Melanocyte of skin (primary cell): ENCODE measurements at places on chromosomes 7 and 10. TPM values are rescaled to one million over a fixed set of nuclear protein-coding genes. Genes with fewer than 3 reads are reported as not detected.

The FAM25C gene
- not detected in 2 replicates for total RNA-seq

The CARD11 gene
- total RNA-seq: 0.36 TPM in 1 of 2 replicates, not detected in the other

The HPSE2 gene
- 1.8 and 2.4 TPM in 2 replicates for total RNA-seq

The LIPN gene
- total RNA-seq: not detected in 2 replicates

The ALOX5 gene
- not detected in 2 replicates for total RNA-seq

The JAKMIP3 gene
- total RNA-seq: 0.34 and 0.73 TPM in 2 replicates

The EVX1 gene
- not detected in 2 replicates for total RNA-seq

The OPALIN gene
- not detected in 2 replicates for total RNA-seq

The AGAP4 gene
- total RNA-seq: 6.3 and 6.5 TPM in 2 replicates
